Cerebellar nuclear complex (tissue), 1 donor: ENCODE measurements at places on chromosomes 6 and 20.

GRCh38 chr20:62557999-62558408, 82.2 kb upstream of the GATA5 start:
- no peak for DNase-seq

GRCh38 chr6:114987281-114987680, 644.5 kb upstream of the HS3ST5 start:
- DNase-seq, result no peak

DNA sequence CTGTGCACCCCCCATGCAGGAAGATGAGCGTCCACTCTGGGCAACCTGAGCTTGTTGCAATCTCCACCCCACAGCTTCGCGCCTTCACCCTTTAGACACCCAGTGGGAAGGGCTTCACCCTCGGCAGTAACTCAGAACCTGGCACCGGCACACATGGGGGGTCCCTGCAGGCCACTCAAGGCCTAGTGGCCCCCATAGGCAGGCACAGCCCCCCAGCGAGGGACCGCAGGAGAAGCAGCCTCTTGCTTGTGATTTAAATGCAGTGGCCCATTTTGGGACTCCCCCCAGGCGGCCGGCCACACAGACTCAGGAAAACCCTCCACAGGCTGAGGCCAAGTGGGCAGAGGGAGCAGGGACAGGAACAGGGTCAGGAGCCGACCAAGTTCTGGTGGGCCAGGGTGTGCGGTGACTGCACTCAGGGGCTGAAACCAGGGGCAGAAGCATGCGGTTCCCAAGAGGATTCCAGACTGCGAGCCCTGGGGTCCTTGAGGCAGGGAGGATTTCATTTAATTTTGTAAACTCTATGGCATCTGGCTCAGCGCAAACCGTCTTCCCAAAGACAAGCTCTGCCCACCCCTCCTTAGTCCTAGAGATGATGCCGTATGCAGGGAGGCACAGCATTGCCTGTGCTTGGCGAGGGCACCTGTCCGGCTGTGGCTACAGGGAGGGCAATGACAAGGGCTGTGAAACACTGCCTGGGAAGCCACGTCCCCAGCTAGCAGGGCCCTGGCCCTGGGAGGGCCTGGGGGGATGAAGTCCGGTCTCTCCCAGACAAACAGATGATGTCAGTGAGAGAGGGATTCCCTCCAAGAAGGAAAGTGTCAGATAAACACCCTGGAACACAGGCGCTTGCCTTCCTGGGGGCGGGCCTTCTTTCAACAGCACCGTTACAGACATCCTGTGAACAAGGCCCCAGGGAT, 52.9 kb upstream of the GPR31 start:
- no peak for DNase-seq

GRCh38 chr6:136677822-136678221, 114.5 kb downstream of the MAP3K5 start:
- no peak for DNase-seq

DNA sequence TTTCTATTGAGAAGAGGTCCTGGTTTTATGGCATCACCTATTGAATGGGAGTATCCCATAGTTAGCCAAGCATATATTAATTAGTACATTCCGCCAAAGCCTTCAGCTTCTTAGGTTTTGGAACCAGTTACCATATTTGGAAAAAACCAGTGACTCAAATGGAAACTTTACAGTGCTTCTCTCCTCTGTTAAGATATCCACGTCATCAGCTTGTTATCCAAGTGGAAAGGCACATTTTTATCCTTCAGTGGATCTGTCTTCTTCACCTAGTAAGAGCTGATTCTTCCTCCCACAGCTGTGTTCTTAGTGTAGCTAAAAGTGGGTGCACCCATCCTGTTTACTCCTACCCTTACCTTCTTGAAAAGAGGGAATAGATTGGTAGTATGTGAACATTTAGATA, 34.5 kb downstream of the TPD52L1 start:
- DNase-seq, result no peak

GRCh38 chr20:3826420-3826819, 6.1 kb downstream of the AP5S1 start:
- DNase-seq, result no peak

- DNase-seq, result no peak
These were observed 1.2 kb upstream of the PI3 start for GRCh38 chr20:45173522-45173921.
